ENCODE measurements at places on chromosomes 7 and 10. TPM values are rescaled to one million over a fixed set of nuclear protein-coding genes. Genes with fewer than 3 reads are reported as not detected.

- no peaks in the 10 kb centered on the region for H3K27me3 ChIP-seq
- no peaks in the 10 kb centered on the region for H3K36me3 ChIP-seq
- H3K4me3 ChIP-seq, result no peak overlapping the region
- no peak for DNase-seq
- H3K27ac ChIP-seq, result no peak overlapping the region
- peaks cover 5% of the 10 kb centered on the region for H3K4me1 ChIP-seq
Measured at GRCh38 chr7:54810401-54810800, 51.4 kb upstream of the SEC61G start.

DNA sequence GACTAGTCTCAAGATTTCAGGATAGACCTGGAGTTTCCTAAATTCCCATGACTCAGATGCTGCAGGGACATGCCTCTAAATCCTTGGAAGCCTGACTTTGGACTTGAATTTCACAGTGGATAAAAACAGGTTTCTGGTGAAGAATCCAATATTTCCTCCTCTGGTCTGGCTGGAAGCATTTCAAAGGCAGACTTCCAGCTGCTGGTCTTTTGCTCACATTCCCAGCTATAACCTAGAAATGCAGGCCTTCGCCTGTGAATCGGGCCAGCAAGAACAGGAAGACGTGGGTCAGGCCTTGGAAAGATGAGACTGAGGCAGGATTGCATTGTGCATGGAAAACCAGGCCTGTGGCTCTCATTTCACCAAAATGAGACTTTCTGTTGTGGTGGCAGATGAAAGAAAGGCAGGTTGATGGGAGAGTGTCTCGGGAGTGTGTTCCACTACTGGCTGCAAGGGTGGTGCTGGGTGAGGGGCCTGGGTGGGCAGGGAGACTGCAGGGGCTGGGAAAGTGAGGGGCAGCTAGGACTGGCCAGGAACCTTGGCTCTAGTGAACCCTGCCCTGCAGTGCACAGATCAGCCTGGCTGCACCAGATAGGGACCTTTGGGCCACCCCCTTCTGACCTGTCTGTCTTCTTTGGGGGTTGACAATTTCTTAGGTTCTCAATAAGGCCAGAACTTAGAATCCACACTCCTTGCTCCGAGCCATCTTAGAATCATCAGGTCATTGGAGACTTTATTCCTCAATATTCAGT is 488.8 kb upstream of the MKI67 start:
- no peaks in the 10 kb centered on the region for H3K4me1 ChIP-seq
- H3K4me3 ChIP-seq, result no peak overlapping the region
- no peak overlapping the region for H3K27ac ChIP-seq
- H3K27me3 ChIP-seq, result peaks cover 10% of the 10 kb centered on the region
- no peak for DNase-seq

DNA sequence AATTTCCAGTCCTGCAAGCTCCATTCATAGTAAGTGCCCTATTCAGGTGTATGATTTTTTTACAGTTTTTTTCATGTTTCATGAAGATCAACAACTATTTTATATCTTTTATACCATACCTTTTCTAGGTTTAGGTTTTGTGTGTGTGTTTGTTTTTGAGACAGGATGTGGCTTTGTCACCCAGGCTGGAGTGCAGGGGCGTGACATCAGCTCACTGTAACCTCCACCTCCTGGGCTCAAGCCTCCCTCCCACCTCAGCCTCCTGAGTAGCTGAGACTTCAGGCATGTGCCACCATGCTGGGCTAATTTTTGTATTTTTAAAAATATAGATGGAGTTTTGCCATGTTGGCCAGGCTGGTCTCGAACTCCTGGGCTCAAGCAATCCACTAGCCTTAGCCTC is 35.0 kb downstream of the ARMH3 start:
- H3K27ac ChIP-seq, result no peak overlapping the region
- H3K4me3 ChIP-seq, result no peak overlapping the region
- H3K36me3 ChIP-seq, result peaks cover 12% of the 10 kb centered on the region
- no peaks in the 10 kb centered on the region for H3K4me1 ChIP-seq

DNA sequence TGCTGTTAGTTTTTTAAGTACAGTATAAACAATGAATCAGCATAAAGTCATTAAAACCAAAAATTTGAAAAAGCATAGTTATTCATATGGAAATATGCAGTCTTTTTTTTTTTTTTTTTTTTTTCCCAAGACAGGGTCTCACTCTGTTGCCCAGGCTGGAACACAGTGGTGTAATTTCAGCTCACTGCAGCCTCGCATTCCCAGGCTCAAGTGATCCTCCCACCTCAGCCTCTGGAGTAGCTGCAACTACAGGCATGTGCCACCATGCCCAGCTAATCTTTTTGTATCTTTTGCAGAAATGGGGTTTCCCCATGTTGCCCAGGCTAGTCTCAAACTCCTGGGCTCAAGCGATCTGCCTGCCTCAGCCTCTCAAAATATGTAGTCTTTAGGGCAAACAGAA is 182.0 kb downstream of the SEMA3E start:
- no peaks in the 10 kb centered on the region for H3K36me3 ChIP-seq
- no peak overlapping the region for H3K27ac ChIP-seq
- DNase-seq, result no peak
- H3K4me3 ChIP-seq, result no peak overlapping the region
- H3K27me3 ChIP-seq, result no peaks in the 10 kb centered on the region

DNA sequence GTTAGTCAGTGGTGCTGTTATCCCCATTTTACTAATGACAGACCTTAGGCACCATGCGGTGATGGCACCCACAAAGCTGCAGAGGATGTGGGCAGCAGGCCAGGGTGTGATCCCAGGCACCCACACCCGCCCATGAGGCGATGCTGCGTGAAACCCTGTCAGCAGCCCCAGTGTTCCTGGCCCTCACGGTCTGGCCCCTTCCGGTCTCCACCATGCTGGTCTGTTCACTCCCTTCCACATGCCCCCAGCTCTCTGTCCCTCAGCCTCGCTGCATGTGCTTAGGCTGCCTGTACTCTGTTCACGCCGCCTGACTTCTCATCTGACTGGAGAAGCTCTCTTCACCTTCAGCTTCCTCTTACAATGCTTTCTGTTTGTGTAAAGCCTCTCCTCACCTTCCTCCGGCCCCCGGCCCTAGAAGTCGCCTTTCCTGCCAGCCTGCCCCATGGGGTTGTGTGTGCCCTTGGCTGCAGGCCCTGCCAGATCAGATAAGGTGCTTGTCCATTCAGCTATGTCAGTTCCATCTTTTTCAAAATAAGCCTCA is 17.6 kb upstream of the ORAI2 start:
- H3K27ac ChIP-seq, result no peak overlapping the region
- H3K36me3 ChIP-seq, result peaks cover 66% of the 10 kb centered on the region
- no peaks in the 10 kb centered on the region for H3K4me1 ChIP-seq
- DNase-seq, result no peak
- no peak overlapping the region for H3K4me3 ChIP-seq

The GFRA1 gene
- total RNA-seq, result not detected

DNA sequence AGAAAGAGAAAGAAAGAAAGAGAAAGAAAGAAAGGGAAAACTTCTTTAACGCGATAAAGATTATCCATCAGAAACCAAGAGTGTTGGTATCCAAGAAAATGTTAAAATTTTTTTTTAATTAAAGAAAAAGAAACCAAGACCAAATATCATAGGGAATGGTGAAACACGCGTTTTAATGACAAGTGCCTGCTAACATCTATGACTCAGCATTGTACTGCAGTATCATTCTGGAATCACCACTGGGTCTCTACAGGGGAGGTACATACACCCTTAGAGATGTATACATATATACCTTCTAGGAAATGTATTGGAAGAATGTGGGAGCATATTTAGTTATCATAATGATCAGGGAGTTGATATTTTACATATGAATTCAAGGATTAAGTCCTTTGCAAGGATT is 32.1 kb upstream of the PIK3AP1 start:
- no peaks in the 10 kb centered on the region for H3K4me1 ChIP-seq
- no peaks in the 10 kb centered on the region for H3K36me3 ChIP-seq
- H3K4me3 ChIP-seq, result no peak overlapping the region
- H3K27me3 ChIP-seq, result no peaks in the 10 kb centered on the region
- no peak overlapping the region for H3K27ac ChIP-seq
- DNase-seq, result no peak

GRCh38 chr10:110762849-110763211 is 108.9 kb upstream of the PDCD4 start:
- peaks cover 15% of the 10 kb centered on the region for H3K4me1 ChIP-seq
- no peaks in the 10 kb centered on the region for H3K27me3 ChIP-seq
- no peak overlapping the region for H3K27ac ChIP-seq

GRCh38 chr7:141562972-141563371 is 11.8 kb downstream of the AGK start:
- H3K27me3 ChIP-seq, result no peaks in the 10 kb centered on the region
- H3K27ac ChIP-seq, result no peak overlapping the region
- no peak overlapping the region for H3K4me3 ChIP-seq
- DNase-seq, result no peak
- peaks cover 14% of the 10 kb centered on the region for H3K36me3 ChIP-seq
- H3K4me1 ChIP-seq, result no peaks in the 10 kb centered on the region

DNA sequence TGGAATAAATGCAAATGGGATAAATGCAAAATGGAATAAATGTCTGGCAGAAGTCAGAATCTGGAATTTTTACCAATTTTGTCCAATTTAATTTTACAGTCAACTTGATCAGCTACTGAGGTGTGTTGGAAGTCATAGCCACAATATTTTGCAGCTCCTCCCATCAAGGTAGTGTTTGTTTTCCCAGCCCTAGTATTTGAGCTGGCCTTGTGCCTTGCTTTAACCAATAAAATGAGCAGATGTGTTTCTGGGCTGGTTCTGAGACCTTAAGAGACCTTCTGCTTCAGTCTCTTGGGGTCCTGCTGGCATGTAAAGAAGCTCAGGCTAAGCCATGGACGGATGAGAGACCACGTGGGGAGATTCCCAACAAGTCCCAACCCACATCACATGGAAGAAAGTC is 42.7 kb upstream of the RSBN1L start:
- H3K4me3 ChIP-seq, result no peak overlapping the region
- no peak overlapping the region for H3K27ac ChIP-seq
- no peaks in the 10 kb centered on the region for H3K27me3 ChIP-seq
- DNase-seq, result no peak
- H3K36me3 ChIP-seq, result no peaks in the 10 kb centered on the region

DNA sequence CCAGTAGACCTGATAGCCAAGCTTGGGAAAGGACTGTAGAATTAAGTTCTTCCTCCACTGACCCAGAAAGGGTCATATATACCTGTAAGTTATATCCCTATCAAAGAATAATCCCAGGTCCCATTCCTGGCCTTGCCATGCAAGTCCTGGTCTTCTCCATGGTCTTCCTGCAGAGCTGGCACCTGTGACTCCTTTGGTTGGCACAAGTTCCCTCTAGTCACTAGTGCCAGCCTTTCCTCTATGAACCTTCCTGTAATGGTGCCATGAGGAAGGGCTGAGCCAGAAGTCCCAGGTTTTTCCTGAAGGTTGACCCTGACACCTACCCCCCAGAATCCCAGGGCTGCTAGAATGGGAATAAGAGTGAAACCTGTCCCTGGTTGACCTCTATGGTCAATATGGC is 54.1 kb upstream of the UNC5B start:
- H3K36me3 ChIP-seq, result no peaks in the 10 kb centered on the region
- no peak overlapping the region for H3K27ac ChIP-seq
- DNase-seq, result no peak
- no peaks in the 10 kb centered on the region for H3K27me3 ChIP-seq
- H3K4me3 ChIP-seq, result no peak overlapping the region
- no peaks in the 10 kb centered on the region for H3K4me1 ChIP-seq

The WNT8B gene
- total RNA-seq, result not detected

DNA sequence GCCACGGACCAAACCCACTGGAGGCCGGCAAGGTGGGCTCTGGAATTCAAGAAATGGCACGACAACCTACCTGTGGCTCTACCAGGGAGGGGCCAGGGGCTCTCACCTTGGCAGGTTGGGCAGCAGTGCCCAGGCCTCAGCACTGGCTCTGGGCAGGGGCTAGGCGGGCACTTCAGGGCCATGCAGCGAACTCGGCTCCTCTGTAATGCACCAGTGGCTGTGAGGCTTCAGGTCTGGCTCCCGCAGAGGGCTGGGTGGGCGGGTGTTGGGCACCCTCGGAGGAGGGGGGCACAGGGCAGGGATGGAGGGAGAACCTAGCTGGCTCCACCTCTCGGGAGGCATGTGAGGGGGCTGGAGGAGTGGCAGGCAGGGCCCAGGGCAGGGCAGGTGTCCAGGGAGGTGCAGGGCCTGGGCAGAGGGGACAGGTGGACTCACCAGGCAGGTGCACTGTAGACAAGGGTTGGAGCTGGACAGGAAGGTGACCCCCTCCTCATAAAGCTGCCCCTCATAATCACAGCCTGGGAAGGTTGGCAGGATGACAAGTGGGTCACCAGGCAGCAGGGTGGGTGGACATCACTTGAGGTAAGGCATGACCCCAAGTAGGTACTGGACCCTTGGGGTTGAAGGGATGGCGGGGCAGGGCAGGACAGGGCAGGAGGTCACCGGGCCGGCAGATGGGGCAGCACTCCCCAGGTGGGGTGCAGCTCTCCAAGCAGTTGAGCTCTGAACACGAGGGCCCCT is 6.7 kb downstream of the KCP start:
- H3K4me3 ChIP-seq, result no peak overlapping the region
- no peaks in the 10 kb centered on the region for H3K36me3 ChIP-seq
- H3K4me1 ChIP-seq, result no peaks in the 10 kb centered on the region
- DNase-seq, result no peak

The RPS24 gene
- total RNA-seq, result 1,553 TPM

- H3K27ac ChIP-seq, result no peak overlapping the region
- no peaks in the 10 kb centered on the region for H3K27me3 ChIP-seq
- H3K4me3 ChIP-seq, result no peak overlapping the region
- H3K36me3 ChIP-seq, result no peaks in the 10 kb centered on the region
- no peak for DNase-seq
Measured at GRCh38 chr10:97515271-97515978, 16.7 kb downstream of the UBTD1 start.

The SLC35G1 gene
- total RNA-seq, result 8.5 TPM

All from A673 (cell line).